ENCODE measurements at places on chromosomes 7 and 10.
A peak's percentile ranks its signal among the peaks of the same experiment; 100 is the strongest.

GRCh38 chr7:51351661-51352060 is 35.1 kb upstream of the COBL start:
- DNase-seq: no peak

- no peak for DNase-seq
These were observed 125.8 kb downstream of the MAD1L1 start for GRCh38 chr7:2106924-2107323.

GRCh38 chr10:27150261-27150660 is 3.9 kb downstream of the YME1L1 start:
- no peak for DNase-seq

GRCh38 chr7:25894902-25895791 is 256.9 kb upstream of the NFE2L3 start:
- peak; percentile 79 for DNase-seq

- no peak for DNase-seq
These were observed 8.1 kb downstream of the SEMA3D start for GRCh38 chr7:85178531-85179298.

DNA sequence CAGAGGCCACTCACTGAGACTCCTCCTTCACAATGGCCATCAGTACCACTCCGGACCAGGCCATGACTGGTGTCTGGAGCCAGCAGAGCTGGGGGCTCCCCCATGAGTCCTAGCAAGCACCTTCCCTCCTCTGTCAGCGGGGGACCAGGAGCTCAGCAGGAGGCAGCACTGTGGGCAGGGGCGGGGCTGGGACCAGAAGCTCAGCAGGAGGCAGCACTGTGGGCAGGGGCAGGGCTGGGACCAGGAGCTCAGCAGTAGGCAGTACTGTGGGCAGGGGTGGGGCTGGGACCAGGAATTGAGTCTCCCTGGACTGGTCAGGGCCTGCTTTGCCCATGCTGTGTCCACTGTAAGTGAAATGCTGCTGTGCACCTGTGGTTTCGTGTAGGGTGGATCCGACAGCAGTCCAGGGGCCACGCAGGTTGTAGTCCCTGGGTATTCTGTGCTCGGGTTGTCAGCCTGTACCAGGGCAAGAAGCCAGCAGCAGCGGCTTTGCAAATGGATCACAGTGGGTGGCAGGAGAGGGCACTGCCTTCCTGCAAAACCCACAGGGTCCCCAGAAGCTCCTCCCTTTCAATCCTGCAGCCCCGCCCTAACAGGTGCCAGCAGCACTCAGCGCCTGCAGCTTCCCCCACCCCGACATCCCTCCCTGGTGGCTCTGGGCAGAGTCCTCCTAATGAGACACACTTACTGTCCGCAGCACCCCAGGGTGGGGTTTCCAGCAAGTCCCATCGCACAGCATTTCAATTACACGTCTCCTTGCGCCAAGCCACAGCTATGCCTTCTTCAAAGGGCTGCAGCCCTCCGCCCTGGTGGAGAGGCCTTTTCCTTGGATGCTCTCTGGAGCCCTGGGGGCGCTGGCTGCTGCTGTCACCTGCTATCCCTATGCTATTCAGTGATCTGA is 220.5 kb downstream of the TCERG1L start:
- DNase-seq: no peak

- DNase-seq: no peak
These were observed 1214.8 kb downstream of the SORCS1 start for GRCh38 chr10:105949721-105950120.

DNA sequence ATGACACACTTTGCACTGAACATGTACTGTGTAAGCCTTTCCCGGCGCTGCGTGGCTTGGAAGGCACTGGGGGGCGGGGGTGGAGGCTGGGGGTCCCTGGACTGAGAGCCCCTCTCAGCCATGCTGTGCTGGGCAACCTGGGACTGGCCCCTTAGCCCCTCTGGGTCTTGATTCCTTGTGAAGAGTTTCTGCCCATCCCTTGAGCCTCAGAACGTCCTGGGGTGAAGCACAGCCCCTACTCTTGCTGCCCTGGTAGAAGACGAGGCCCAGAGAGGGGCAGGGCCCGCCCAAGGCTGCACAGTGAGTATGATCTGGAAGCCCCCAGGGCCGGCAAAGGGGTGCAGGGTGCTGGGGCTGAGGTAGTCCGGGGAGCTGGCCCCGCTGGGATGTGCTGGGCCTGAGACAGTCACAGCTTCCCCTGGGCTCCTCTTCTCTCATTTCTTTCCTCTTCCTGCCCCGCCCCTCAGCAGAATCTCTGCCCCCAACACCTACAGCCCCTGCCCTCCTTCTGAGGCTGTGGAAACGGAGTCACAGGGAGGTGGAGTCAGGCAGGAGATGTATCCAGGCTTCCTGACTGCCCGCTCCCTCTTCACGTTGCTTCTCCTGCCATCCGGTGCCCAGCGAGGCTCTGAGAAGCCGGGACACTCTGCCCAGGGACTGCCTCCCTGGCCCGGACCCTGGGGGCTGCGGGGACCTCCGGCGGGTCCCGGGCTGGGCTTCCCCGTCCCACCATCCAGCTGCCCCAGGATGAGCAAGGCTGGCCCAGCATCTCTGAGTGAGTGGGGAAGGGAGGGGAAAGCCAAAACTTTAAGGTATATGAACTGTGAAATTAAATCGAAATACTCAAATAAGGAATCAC is 60.5 kb downstream of the UNCX start:
- DNase-seq: no peak

All from stimulated activated naive B cell treated with anti-CD40 and anti-IgM and Interleukin-4, amounts not matched to agents 10 μg/mL and 1 μg/mL and 100 μg/mL, for 72 hours (primary cell).